ENCODE measurements at places on chromosomes 7 and 10.
A peak's percentile ranks its signal among the peaks of the same experiment; 100 is the strongest.

DNA sequence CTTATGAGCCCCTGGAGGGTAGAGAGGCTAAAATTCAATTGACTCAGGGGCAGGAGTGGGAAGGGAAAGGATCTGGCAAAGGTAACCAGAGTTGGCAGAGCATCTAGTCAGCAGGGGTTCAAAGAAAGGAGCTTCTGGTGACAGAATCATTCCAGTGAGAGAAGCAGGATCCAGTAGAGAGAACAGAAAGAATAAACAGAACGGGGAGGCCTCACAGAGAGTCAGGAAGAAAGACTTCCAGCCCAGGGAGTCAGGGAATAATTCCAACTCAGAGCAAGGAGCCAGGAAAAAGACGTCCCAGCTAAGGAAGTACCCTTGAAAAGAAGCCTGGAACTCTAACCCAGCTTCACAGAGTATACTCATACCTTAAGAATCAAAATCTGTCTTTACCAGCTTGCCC lies 66.6 kb upstream of the CPXM2 start:
- DNase-seq = no peak

- no peak for DNase-seq
Observed at GRCh38 chr7:33950047-33950714, 44.8 kb downstream of the BMPER start.

- no peak for DNase-seq
Observed at GRCh38 chr7:155538293-155538692, 8.1 kb downstream of the CNPY1 start.

GRCh38 chr10:130141460-130141859 lies 5.3 kb downstream of the GLRX3 start:
- no peak for DNase-seq

- no peak for DNase-seq
Observed at GRCh38 chr7:122304319-122304975, at the start of gene FEZF1. FEZF1 (minus strand) TSS chr7:122304750; CDS start chr7:122304437, 313 bp downstream.

GRCh38 chr7:155225095-155225494 lies 72.6 kb upstream of the INSIG1 start:
- no peak for DNase-seq

DNA sequence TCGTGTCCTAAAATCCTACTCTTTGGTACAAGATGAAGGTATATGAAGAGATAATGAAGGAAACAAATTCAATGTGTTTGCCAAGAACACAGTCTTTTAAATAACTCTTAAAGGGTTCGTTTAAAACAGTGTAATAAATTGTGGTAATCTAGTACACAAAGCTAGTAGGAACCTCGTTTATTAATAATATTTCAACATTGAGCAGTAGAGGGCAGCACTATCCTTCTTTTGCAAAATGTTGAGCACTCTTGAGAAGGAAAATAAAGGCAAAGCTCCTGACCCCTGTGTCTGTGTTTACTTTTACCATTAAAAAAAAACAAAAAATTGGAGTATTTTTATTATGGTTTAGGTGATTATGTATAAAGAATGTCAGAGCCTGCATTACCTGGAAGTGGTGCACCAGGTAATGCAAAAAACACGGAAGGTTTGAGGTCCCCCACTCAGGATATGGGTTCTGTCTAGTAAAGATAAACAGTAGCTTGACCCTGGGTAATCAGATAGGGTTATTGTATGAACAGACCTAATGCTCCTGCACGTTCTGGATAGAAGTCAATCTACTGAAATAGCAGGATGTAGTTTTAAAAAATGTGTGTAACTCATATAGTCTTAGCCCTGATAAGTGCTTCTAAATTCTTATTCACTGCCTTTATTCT lies 5.7 kb upstream of the GOT1 start:
- peak; percentile 63 for DNase-seq

DNA sequence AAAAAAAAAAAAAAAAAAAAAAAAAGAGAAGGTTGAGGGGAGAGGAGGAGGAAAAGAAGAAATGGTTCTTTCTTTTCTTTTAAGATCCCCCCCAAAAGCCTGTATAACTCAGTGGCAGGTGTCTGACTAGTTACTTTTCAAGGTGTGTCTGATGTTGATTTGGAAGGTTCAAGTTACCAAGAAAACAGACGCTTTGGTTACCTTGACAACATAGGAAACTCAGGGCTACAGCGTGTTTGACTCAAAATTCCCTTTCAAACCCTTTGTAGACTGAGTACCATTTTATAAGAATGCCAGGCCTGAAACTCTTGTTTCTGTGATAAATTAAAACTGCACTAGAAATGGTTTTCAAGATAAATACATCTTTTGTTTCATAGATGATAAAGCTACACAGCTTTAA lies 286.8 kb downstream of the SKIDA1 start:
- no peak for DNase-seq

DNA sequence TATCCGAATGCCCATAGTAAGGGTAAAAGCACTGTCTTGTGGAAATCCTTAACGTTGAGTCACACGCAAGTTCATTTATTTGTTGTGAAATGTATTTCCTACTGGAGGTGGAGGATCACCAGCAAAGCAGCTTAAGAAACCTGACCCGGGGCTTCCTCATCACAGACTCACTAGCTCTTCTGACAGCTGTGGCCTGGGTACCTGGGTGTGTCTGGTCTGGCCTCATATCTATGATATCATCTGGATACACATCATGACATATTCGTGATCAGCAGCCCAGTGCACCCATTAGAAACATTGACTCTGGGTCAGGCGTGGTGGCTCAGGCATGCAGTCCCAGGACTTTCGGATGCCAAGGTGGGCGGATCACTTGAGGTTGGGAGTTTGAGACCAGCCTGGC lies 8.8 kb downstream of the DRGX start:
- no peak for DNase-seq

GRCh38 chr7:105655500-105656380 lies 74.4 kb upstream of the EFCAB10 start:
- DNase-seq = no peak

GRCh38 chr7:45293295-45293942 lies 135.8 kb downstream of the RAMP3 start:
- DNase-seq = no peak

GRCh38 chr7:104524853-104525252 lies 196.4 kb downstream of the LHFPL3 start:
- no peak for DNase-seq

GRCh38 chr7:111113263-111114017 lies 22.5 kb downstream of the LRRN3 start:
- no peak for DNase-seq

DNA sequence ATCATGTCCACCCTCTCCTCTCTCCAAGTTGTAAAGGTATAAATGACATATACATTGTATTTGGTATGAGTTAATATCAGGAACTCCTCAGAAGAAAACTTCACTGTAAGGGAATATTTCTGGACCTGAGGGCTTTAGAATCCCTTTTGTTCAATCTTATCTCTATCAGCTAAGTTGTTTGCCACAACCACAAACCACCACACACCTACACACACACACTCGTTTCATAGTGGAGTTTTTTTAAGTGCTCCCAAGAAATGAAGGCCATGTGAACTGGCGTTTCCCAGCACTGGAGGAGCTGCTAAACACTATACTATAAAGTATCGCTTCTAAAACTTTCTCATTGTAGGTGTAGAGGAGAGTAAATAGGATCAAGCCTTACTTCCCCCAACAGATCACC lies 64.8 kb upstream of the GHITM start:
- DNase-seq = no peak

GRCh38 chr10:94287336-94287735 lies 75.4 kb downstream of the NOC3L start:
- no peak for DNase-seq

- no peak for DNase-seq
Observed at GRCh38 chr7:76023002-76023401, 24.8 kb downstream of the STYXL1 start.

- no peak for DNase-seq
Observed at GRCh38 chr7:99156649-99157048, 12.7 kb upstream of the SMURF1 start.

- no peak for DNase-seq
Observed at GRCh38 chr7:94434042-94434441, 39.3 kb downstream of the COL1A2 start.

DNA sequence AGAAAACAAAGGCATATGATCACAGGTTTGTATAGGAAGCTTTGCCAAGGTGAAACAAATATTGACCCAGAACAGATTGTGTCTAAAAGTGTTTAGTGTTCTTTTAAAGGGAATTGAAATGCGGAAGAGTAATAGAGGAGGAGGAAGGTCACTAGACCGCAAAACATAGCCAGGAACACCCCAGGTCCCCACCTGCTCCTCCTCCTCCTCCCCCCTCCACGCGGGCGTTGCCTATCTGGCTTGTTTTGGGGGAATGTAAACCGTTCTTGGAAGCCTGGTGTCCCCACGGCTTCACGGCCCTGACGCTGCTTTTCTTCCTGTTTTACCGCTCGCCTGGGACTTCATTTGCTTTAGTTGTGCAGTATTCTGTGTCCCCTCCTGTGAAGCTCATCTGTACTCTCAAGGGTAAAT lies 81.0 kb upstream of the PFKP start:
- no peak for DNase-seq

DNA sequence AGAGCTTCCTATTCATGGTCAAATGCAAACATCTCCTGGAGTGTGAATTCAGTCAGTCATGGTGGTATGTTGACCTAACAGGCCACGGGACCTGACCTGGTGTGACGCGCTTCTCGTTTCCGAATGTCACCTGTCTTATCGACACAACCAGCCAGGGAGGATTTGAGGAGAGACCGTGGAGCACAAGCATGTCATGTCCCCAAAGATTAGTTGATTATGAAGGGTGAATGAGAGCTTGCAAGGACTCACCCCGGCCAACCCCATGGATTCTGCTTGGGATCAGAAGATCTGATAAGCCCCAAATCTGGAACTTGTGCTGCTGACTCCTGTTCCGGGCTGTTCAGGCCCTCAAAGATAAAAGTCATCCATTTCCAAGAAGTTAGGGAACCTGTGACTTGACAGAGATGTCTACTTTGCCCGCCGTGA lies 10.5 kb downstream of the ADRA2A start:
- no peak for DNase-seq

GRCh38 chr10:12388671-12389070 lies 39.3 kb downstream of the CAMK1D start:
- DNase-seq = no peak

DNA sequence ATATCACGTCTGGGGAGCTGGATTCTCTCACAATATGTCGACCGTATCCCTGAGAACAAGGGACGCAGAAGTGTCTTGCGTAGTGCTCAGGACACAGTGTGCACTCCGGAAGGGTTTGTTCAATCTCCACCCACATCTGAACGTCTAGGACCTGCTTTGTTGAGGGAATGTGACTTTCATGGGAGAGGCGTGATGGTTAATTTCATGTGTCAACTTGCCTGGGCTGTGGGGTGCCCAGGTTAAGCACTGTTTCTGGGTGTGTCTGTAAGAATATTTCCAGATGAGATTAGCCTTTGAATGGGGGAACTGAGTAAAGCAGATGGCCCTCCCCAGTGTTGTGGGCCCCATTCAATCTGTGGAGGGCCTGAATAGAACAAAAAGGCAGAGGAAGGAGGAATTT lies 80.4 kb upstream of the SFMBT2 start:
- DNase-seq = no peak

DNA sequence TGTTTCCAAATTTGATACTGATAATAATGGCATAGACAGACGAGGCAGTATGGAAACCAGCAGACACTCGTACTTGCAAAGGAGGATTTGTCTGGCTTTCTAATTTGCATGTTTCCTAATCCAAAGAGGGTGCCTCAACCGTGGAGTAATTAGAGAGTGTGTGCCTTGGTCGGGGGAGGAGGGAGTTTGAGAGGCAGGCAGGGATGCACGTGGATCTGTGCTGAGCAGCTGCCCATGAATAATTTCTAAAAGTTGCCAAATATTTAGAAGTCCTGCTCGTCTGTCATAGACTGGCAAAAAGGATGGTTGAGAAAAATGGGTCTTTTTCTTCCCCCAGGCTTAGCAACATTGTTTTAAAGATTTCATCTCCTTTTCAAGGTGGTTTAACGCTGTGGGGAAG lies 69.4 kb downstream of the PTPRE start:
- no peak for DNase-seq

DNA sequence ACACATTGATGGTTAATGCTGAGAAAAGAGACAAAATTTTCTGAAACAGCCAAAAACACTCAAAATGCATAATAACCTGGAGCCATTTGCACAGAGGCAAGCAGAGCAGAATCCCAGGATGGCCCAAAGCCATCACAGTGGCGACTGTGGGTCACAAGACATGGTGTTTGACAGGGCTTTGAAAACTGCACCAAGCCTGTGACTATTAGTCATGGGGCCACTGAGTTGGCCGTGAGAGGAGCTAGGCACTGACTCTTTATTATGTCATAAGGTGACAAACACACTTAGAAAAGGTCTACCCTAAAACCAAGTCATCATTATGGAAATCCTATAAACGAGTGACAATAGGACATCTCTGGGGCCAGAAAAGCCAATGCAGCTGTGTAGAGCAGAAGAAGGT lies 23.9 kb downstream of the DRGX start:
- DNase-seq = no peak

- no peak for DNase-seq
Observed at GRCh38 chr10:48929413-48929990, 10.1 kb downstream of the LRRC18 start.

DNA sequence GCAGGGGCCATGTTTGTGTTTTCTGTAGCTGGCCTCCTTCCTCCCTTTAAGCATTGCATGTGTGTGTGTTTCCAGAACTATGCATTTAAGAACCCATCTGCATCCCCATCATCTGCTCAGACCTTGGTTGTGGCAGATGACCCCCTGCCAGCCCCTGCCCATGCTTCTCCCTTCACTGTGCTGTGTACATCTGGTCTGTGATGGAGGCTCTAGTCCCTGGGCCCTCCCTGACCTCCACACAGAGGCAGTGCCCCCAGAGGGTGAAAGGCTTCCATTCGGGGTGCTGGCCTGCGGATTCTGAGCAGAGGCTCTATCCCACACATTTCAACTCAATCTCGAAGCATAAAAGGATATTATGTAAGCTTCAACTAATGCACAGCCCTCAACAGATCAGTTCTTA lies 89.4 kb downstream of the TACC2 start:
- no peak for DNase-seq

DNA sequence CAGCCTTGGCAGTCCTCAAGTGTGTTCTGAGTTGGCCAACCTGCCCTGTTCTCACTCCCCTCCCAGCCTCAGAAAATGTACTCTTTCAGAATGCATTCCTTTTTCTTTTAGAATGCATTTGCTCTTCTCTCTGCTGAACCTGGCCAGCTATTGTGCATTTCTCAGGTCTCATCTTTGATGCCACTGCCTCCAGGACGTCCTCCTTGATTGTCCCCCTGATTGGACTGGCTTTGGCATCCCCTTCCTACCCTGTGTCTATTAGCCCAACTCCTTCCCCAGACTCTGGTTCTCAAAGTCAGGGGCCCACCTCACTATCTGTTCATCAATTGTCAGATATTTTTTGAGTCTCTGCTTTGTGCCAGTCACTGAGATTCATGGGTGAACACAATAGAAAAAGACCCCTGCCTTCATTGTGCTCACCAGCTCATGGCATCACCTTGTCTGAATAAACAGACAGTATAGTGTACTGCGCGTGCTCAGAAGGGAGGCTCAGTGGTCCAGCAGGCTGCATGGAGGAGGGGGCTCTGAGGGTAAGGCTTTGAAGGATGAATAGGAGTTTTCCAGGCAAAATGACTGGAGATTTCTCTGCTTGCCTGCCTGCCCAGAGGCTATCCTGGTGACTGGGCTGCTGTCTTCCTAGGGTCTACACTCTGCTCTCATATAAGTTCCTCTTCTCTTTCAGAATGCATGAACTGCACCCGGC lies 96.5 kb downstream of the MYL10 start:
- no peak for DNase-seq
